ENCODE measurements at places on chromosomes 1 and 21.

DNA sequence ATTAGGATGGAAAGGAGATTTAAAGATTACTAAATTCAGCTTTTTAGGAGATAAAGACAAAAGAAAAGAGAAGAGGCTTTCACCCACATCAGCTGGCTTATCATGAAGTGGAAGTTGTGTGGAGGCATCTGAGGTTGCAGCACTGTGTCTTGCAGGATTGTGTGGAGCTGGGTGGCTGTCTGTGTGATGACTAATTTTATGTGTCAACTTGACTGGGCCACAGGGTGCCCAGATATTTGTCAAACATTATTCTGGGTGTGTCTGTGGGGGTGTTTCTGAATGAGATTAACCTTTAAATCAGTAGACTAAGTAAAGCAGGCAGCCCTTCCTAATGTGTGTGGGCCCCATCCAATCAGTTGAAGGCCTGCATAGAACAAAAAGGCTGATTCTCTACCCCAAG is 3.9 kb downstream of the KCNA10 start:
- DNase-seq: no peak

DNA sequence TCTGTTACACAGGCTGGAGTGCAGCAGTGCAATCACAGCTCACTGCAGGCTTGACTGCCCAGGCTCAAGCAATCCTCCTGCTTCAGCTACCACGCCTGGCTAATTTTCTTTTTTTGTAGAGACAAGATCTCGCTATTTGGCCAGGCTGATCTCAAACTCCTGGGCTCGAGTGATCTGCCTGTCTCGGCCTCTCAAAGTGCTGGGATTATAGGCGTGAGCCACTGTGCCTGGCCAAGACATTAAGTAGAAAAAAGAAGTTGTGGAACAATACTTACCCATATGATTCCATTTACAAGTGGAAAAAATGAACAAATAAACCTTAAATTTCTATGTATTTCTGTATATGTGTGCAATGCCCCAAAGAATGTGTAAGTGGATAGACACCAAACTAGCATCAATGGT is 30.3 kb upstream of the ID3 start:
- no peak for DNase-seq

DNA sequence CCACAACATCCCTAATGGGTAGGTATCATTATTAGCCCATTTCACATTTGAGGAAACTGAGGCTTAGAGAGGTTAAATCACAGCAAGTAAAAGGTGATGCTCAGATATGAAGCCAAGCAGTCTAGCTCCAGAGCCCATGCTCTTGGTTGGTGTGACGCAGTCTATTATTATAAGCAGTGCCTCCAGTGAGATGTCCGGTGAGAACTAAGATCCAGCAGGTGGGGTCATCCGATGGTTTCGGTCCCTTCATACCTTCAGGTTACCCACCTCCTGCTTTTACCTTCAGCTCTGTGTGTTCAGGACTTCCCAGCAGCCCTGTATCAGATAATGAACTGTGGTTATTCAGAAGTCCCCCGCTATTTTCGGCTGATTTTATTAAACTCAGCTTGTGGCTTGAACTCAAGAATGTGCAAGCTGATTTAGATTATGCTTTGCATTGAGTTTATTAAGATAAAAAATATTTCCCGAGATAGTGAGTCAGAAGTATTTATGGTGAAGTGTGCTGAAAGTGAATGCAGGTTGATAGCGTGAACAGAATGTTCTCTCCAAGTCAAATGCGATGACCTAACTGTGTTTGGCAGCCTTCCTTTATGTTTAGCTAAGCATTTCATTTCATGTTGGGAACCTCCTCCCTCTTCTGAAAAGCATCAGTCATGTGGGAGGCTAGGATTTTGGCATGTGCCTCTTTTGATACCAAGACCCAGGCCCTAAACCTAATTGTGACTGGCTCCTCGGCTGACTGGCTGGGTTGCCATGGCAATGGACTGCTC is 160.9 kb upstream of the UBE2U start:
- DNase-seq: no peak

DNA sequence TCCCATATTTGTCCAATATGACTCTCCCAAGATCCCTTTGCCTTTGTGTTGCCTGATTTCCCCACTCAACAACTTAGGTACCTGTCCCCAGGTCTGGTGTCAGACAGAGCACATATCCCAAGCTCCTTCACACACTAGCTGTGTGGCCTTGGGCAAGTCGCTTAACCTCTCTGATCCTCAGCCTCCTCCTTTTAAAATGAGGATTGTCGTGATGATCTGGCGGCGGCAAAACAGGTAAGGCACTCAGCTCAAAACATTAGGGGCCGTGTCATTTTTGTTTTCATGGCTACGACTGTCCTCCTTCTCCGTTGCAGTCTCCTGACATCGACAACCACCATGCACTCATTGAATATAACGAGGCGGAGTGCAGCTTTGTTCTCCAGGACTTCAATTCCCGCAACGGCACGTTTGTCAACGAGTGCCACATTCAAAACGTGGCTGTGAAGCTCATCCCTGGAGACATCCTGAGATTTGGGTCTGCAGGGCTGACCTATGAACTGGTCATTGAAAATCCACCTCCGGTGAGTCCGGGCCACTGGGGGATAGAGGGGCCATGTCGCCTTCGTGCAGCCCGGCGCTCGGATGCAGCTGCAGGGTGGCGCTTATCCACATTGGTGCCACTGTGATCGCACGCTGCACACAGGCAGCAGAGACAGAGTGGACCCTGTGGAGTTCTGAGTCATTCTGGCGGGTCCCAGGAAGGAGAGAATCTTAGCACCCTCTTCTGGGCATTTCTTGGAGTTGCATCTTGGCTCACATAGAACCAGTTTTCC is 25.2 kb downstream of the FHAD1 start:
- DNase-seq: no peak

DNA sequence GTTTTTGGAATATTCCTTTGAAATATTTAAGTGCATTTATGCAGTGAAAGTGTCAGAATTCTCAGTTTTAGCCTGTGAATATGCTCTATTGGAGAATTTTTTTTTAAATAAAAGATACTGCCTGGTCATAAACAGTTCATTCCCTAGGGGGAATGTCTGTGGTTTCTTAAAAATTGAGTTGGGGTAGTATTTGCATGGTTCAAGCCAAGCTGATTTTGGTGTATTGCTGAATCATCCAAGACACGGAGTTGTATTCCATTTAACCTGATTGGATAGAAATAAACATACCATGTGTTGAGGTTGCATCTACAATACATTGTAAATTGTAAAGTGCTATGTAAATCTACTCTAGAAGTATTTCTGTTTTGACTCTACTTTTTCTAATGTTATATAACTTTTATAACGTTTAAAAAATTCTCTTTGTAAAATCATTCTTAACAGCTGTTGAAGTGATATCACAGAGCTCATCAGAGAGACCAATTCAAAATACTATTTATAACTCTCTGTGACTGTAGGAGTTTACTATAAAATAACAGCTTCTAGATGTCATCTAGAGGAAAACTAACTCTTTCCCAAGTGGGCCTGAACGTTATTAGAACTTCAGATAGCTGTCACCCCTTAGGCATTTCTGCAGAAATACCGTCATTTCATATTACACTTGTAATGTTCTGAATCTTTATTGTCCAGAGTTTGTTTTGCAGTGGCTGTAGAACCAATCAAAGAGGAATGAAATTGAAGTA is 199.1 kb downstream of the USP25 start:
- DNase-seq: no peak

GRCh38 chr1:103106426-103107341 is 1.6 kb downstream of the COL11A1 start:
- DNase-seq: no peak

DNA sequence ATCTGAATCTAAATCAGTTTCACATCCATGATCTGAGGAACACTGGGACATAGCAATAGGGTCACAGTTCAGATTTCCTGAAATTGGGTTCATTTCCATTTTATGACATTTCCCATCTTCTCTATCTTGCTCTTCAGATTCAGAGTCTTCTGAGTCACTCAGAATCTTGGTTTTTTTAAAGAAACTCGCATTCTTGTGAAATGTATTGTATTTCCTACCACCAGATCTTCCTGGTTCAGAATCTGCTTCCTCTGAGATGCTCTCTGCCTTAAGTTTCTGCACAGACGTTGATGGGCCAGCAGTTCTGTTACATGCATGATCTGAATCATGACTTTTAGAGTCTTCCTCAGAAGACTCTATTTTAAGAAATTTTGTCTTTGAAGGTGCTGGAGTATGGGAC is 15.5 kb upstream of the PSMG1 start:
- no peak for DNase-seq

DNA sequence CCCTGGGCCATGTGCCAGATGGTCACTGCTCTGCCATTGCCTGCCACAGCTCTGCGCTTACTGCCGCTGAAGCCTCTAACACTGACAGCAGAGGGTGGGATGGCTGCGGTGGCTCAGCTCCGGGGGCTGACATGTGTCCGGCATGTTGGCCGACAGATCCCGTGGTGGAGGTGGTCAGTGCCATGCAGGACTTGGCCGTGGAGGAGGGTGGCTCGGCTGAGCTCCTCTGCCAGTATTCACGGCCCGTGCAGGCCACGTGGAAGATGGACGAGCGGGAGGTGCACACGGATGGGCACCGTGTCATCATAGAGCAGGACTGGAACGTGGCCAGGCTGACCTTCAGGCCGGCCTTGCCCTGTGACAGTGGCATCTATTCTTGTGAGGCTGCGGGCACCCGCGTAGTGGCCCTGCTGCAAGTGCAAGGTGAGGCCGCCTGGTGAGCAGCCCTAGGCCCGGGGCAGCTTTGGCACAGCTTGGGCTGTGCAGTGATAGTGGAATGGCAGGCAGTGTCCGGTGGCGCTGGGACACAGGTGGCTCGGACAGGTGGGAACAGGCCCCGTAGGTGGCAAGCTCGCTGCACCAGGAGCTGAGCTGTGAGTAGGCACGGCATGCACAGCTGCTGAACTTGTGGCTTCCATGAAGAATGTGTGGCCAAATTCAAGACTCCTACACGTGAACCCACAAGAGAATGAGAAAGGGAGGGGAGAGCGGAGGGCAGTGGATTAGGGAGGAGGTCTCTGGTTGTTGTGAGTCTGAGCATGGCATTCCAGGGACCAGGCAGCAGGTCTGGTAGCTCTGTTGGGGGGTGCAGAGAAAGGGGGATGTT is 91.8 kb downstream of the TRIM11 start:
- DNase-seq: no peak

DNA sequence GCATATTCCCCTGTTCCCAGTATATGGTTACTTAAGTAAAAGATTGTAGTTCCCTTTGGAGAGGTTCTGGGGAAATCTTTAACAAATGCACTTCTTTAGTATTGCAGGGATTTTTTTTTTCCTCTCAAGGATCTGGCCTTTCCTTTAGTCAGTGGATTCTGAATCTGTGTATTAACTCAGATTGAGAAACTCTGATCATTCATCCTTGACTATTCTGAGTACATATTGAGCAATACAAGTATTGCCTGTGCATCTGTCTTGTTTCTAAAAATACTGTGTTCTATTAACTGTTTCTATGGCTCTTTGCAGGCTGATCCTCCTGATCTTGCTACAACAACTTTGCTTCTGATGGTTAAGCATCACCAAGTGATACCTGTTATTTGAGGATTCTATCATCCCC is 67.8 kb upstream of the FGGY start:
- no peak for DNase-seq

DNA sequence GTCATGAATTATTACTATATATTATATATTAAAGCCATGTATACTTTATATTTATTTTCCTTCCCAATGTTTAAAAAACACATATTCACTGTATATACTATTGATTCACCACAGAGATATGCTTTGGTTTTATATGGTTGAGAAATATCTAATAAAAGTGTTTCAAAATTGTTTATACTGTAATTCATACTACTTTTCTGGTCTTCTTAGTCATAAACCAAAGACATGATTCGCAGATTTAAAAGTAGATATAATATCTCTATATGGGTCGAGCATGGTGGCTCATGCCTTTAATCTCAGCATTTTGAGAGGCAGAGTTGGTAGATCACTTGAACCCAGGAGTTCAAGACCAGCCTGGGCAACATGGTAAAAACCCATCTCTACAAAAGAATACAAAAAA is 738.4 kb downstream of the USP25 start:
- DNase-seq: no peak

- DNase-seq: no peak
Measured at GRCh38 chr1:184945678-184946412, 28.5 kb downstream of the NIBAN1 start.

DNA sequence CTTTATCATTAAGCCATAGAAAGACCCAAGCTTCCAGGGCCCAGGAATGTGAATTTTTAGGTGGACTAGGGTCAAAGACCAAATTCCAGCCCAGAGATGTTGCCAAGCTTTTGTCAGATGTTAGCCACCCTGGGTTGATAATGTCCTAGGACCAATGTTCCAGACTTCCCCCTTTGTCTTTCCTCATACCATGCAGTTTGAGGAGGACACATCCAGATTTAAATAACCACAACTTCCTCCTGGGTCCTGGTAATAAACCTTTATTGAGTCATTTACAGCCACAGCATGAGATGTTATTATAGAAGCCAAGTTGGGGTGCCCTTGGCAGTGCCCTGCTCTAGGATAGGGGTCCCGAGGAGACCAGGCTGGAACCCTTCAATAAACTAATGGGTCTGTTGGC is 5.9 kb downstream of the TNR start:
- no peak for DNase-seq

- DNase-seq: peak; percentile 33
Measured at GRCh38 chr1:224497714-224498573, 63.3 kb upstream of the WDR26 start.

- no peak for DNase-seq
Measured at GRCh38 chr1:56508523-56508983, 70.8 kb downstream of the PLPP3 start.

DNA sequence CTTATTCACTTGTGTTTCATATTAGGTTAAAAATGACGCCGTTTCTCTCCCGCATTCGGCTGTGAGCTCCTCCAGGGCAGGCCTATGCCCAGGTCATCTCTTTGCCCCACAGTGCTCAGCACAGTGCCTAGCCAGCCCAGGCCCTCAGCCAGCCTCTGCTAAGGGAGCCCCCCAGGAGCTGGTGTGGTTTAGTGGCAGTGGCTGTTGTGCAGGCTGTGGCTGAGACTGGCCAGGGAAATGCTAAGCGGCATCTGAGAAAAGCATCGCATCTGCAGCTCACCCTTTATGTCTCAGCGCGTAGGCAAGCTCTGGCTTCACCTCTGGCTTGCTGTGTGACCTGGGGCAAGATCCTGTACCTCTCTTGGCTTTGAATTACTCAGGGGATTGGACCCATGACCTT is 275.1 kb downstream of the TRABD2B start:
- DNase-seq: no peak

GRCh38 chr21:26761174-26761915 is 83.9 kb downstream of the ADAMTS1 start:
- DNase-seq: no peak
